ENCODE measurements at places on chromosomes 11 and 22.

GRCh38 chr22:33896154-33896553, 24.1 kb downstream of the LARGE1 start:
- no peak for DNase-seq

- DNase-seq, result no peak
Measured at GRCh38 chr11:116637766-116638165, 135.0 kb downstream of the BUD13 start.

DNA sequence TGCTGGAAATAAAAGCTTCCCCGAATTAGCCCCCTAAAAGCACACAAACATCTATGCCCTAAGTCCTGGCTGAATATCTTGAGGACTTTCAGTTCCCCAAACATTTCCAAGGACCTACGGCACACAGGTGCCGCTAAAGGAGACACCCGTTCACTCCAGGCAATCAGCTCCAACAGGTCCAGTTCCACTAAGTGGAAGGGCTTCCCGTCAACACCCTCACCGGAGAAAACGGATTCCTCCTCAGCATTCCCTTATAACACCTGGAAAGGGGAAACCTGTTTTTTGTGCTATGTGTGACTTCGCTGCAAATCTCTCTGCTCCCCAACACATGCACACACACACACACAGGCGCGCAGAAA, 3.9 kb downstream of the TENM4 start:
- DNase-seq, result no peak

DNA sequence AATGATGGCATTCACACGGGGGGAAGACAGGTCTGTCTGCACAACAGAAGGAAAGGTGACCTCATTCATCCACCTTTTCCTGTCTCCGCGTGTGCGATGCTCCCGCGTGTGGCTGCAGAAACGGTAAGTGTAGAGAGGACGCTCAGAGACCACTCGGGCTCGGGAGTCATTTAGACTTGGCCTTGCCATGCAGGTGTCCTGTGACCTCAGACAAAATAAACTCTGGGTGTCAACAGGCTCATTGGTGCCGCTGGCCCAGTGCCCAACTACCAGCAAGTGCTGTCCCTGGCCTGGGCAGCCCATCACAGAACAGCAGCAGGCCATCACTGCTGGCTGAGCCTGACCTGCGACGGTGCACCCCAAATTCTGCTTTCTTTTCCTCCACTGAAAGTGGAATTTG, 48.1 kb upstream of the ARFGAP3 start:
- peak; percentile 63 for DNase-seq

DNA sequence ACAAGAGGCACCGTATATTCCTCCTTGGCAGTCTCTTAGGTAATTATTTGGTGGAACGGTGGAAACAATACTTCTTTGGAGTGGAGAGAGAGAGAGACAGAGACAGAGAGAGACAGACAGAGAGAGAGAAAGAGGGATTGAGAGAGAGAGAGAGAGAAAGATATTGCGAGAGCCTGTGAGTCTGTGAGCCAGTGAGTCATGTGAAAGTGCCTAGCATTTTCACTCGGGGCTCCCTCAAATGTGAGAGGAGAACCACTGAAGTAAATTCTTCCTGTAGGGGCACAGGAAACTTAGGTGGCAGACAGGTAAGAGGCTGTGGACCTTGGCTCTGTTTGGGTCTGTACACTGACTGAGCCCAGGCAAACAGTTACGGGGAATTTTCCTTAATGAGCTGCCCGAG, 31.6 kb upstream of the SNX19 start:
- no peak for DNase-seq

DNA sequence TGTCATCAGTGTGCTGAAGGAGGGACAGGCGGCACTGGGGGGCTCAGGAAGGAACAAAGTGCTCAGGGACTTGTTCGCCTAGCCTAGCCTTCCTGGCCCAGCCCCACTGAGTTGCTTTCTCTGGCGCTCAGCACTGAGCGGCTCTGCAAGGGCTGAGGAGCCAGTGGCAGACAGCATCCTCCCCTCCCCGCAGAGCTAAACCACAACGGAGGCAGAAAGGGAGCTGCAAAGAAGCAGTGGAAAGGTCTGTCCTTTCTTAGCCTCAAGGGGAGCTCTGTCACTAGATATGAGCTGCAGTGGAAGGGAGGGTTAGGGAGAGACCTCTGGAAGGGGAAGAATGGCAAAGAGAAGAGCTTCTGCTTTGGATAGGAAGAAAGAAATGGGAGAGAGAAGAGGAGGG, 89.7 kb upstream of the PHOX2A start:
- DNase-seq, result peak; percentile 8

- no peak for DNase-seq
Measured at GRCh38 chr11:2036863-2037486, 39.3 kb upstream of the H19 start.

DNA sequence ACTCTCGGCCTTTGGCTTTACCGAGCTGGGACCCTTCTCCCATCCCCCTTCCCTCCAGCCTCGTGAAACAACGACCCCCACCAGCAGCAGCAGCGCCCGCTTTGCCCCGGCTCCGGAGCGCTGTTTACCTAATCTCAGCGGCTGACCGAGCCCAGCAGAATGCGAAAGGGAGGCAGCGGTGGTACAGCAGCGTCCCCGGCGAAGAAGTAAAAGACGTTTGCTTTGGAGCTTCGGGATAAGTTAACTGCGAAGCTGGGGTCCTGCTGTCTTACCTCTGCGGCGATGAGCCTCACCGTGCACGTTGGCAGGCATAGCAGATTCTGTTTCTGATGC, 2.0 kb upstream of the LARGE1 start:
- DNase-seq, result peak; percentile 54

- DNase-seq, result no peak
Measured at GRCh38 chr11:132944569-132944944, 587.7 kb downstream of the OPCML start.

DNA sequence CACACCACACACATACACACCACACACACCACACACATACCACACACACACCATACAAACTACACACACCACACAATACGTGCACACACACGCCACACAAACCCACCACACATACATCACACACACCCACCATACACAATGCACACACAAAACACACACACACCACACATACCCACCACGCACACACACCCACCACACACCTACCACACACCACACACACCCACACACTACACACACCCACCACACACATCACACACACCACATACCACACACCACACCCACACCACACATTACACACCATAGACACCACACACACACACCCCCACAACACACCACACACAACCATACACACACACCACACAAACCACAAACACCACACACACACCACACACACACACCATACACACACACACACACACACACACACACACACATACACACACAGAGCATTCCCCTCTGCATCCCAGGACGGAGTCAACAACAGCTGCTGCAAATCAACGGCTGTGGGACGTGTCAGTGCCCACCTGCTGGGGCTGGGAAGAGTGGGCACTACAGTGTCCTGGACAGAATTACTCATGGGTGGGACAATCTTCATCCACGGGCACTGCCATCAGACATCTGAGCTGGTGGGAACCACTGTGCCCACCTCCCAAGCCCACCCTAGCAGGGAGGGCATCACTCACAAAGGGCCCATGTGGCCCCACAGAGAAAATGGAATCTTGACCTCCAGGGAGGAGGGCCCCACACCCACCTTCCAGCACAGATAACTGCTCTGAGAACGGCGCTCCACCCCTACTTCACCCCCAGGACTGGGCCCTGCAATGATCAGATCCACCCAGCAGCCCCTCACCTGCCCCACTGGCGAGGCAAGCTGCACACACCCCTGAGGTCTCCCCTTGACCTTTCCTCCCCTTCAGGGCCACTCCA, 8.4 kb downstream of the TP53I11 start:
- DNase-seq, result no peak

DNA sequence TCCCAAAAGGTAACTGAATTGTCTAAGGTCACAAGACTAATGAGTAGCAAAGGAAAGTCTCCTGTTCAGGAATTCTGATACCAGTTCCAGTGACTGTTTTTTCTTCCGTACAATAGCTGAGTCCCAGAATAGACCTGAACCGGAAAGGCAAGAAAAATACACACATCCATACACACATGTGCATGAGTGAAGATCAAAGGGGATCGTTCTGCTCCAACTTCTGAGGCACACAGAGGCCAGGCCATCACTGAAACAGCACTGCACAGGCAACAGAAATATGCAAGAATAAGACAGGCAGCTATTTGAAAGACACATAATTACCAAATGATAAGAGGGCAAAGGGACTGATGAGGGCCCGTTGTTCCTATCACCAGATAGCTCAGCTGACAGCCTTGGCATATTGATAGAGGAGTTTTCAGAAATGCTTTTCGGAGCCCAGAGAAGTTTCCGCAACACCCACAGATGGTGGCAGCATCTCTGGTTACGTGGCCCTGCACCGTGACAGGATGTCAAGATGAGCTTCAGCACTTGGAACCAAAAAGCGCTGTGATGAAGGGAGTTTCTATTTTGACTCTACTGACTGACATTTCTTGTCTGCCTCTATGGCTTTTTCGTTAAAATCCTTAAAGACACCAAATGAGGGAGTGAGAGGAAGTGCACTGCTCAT, 280.6 kb downstream of the LARGE1 start:
- no peak for DNase-seq

GRCh38 chr22:25404556-25404927, 159.9 kb upstream of the GRK3 start:
- DNase-seq, result no peak

DNA sequence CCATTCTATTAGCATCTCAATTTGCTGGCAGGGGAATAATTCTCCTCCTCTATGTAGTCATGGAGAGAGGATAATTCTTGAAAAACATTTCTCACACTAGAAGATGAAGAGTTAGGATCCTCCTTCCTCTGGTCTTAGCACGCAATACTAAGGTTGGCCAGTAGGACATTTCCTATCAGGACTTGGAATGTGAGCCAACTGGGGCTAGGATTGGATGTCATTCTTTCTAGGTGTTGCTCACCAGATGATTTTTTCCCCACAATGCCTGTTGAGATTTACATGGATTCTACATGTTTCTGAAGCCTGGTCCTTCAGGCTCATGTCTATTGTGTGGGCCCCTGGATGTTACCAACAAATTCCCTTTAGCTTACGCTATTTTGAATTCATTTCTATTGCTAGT, 28.0 kb downstream of the SLN start:
- no peak for DNase-seq

DNA sequence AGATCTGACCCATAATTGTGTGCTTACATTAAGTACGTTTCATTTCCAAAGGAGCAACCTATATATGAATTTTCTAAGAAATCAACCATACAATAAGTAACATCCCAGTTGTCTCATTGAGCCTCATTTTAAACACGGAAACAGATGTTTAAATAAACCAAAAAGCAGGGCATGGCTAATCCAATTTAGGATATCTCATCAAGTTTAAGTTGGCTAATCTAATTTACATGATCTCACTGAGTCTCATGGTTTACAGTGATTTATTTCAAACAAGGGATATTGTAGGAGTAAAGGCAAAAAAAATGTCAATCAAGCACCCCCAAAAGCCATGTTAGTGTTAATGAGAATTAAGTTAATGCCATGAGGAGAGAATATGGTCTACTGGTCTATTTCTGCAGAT, 499.8 kb upstream of the CCDC90B start:
- no peak for DNase-seq

DNA sequence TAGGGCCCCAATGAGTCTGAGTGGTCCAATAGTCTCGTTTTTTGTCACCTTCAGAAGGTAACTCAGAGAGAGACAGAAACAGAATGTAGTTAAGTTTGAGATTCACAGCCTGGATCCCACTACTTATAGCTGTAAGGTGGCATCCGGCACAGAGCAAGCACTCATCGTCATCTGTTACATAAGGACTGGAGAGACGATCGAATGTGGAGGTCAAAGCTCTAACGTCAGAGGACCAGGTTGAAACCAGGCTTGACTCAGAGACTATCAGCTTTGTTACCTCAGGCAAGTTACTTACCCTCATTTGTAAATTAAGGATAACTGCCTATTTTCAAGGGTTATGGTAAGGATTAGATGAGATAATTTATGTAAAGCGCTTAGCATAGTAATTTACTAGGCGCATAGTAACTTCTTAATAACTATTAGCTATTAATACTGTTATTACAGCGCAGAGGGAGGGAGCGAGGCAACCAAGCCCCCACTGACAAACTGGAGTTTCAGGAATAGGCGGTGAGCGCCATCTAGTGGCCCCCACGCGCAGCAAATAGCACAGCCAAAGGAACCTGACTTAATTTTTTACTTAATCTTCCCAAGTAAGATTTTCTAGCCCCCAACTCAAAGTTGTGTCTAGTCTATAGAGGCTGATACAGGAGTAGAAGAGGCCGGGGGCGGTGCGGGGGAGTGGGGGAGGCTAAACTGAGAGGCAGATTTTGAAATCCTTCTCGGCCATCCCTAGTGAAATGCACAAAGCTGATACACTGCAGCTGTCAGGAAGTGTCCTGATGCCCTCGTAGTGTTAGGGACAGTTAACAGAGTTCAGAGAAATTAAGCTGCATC, 29.0 kb upstream of the API5 start:
- peak; percentile 44 for DNase-seq

GRCh38 chr11:128599729-128600128, 12.4 kb upstream of the ETS1 start:
- DNase-seq, result no peak

DNA sequence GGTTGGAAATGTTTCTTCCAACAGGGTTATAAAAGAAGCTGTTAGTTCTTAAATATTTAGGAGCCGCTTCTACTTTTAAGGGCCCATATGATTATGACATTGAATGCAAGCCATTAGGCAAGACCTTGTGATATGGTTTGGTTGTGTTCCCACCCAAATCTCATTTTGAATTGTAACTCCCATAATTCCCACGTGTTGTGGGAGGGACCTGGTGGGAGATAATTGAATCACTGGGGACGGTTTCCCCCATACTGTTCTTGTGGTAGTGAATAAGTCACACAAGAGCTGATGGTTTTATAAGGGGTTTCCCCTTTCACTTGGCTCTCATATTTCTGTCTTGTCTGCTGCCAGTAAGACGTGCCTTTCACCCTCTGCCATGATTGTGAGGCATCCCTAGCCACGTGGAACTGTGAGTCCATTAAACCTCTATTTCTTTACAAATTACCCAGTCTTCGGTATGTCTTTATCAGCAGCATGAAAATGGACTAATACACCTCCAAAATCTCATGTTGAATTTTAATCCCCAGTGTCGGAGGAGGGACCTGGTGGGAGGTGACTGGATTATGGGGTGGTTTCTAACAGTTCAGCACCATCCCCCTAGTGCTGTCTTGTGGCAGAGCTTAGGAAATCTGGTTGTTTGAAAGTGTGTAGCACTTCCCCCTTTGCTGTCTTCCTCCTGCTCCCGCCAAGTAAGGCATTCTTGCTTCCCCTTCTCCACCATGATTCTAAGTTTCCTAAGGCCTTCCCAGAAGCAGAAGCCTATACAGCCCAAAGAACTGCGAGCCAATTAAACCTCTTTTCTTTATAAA, 4.3 kb downstream of the CD59 start:
- DNase-seq, result no peak

DNA sequence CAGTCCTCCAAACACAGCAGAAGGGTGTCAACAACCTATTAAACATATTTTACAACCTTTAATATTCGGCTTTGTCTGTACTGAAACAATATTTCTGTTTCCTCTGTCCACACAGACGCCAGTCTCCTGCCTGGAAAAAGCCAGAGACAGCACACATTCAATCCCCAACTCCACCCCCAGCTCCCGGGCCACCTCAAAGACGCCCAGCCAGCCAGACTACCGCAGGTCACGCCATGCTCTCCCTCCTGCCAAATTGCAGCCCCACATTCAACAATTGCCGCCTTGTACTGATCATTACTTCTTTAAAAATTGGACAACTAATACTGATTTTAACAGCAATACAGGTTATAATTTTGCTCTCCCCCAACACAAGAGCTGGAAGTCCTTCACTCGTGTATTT, 1.2 kb downstream of the SERGEF start:
- peak; percentile 26 for DNase-seq

GRCh38 chr11:68261006-68261405, 10.8 kb downstream of the C11orf24 start:
- DNase-seq, result no peak
